ENCODE measurements at places on chromosomes 3 and 15.

DNA sequence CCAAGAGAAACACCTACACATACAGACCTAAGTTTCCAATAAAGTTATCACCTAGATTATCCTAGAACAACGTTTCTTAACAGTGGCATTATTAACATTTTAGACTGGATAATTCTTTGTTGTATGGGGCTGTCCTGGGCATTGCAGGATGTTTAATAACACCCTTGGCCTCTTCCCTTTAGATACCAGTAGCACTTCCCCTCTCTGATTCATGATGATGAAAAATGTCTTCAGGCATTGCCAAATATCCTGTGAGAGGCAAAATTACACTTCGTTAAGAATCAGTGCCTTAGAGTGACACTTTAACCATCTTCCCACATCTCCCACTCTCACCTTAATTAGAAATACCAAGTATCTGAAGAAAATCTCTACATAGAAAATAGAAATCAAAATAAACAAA is 352.6 kb downstream of the CGGBP1 start:
- DNase-seq, result no peak

- no peak for DNase-seq
Measured at GRCh38 chr3:189949580-189949979, 171.1 kb downstream of the P3H2 start.

DNA sequence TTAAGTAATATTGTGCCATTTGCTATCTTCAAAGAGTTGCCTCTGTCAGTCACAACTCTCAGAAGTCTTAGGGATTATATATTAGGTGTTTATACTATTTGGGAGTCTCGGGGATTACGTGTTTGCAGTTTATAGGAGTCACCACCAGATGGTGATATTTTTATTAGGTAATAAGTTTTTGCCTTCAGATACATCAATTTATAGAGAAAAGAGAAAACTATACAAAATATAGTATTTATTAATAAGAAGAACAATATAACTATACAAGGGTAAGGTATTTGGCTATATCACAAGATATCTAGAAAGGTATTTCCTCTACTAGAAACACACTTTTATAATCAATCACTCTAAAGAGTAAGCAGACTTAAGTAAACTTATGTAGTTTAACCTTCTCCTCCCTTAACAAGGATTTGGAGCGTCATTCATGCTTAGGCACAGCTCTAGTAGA is 10.7 kb upstream of the DHX36 start:
- peak; percentile 20 for DNase-seq

- no peak for DNase-seq
Measured at GRCh38 chr15:61621146-61621545, 392.0 kb upstream of the RORA start.

DNA sequence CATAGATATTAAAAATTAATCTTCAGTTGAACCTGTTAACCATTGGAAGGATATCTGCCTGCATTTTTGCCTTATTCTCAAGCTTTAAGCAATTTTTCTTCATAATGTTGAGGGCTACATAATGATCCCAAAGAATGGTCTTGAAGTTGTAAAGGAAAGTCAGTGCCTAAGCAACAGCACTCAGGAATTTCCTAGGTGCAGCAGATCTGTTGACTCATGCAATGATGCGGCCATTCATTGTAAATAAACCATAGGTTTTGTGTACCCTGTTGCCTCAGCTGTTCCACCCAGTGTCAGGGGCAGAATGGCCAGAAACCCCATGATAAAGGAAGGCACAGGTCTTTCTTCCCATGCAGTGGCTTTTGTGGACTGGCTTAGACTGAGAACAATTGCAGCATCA is 78.4 kb upstream of the TRIM42 start:
- DNase-seq, result no peak

GRCh38 chr3:151916781-151917180 is 43.3 kb downstream of the SUCNR1 start:
- no peak for DNase-seq
